ENCODE measurements at places on chromosomes 2 and 18.

DNA sequence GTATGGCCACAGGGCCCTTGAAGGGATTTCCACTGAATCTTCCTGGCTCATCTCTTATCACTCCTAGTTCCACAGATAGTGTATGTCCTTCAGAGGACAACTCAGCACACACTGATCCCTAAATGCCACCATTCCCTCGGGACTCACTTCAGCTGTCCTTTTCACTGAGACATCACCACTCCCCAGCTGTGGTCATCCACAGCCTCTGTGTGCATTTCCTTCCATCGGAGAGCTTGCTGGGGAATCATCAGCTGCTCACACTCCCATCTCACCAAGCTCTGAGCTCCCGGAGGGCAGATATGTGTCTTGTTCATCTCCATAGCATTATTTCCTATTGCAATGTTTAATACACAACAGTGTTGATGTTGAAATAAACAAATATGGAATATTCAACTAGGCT, 759.5 kb downstream of the RNF144A start:
- DNase-seq, result no peak

DNA sequence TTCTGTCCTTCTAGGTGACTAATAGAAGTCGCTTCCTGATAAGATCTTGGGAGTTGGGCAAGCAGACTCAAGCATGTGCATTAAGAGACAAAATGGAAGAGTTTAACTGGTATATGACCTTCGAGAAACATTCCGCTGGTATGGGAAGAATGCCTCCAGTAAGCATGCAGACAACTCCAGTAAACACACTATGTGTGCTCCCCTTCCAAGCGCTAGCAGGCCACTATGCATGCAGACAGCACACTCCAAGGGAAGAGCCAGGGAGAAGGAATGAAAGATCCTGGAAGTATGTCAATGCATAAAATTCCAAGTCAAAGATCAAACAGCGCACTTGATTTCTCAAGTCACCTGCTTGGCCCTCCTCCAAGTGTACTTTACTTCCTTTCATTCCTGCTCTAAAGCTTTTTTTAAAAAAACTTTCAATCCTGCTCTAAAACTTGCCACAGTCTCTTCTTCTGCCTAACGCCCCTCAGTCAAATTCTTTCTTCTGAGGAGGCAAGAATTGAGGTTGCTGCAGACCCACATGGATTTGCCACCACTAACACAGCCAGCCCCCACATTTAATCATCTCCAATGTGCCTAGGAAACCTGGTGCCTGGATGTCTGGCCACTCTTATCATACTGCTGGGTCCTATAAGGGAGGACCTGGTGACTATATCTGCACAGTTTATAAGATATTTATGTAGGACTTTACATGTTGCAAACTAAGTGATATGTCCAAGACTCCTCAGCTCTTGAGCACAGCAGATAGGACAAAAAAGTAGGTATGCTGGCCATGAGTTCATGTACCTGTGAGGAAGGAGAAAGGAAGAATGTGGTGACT, 239.8 kb downstream of the PDE11A start:
- no peak for DNase-seq

- DNase-seq, result no peak
Measured at GRCh38 chr2:237120916-237121315, 35.2 kb downstream of the COPS8 start.

DNA sequence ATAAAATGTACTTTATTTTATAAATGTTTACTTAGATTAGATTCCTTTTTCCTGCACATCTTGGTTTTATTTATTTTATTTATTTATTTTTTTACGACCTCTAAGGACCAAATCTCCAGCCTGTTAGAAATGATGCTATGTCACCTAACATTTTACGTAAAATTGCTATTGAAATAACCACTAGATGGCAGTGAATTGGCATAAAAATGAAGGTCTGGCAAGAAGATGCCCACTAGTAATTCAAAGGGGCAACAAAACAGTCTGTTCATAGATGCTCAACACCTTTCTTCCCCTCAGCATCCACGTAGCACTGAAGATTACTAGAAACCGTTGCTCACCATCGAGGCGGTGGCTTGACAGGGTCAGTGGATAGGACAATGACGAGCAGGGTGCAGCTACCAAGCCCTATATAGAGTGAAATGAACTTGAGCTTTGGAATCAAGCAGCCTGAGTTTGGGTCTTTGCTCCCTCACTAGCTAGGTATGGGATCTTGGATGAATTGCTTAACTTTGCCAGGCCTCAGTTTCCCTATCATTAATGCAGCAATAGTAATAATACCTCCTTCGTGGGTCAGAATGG, 128.7 kb upstream of the L3MBTL4 start:
- DNase-seq, result no peak

- DNase-seq, result no peak
Measured at GRCh38 chr2:139773720-139774277, 993.6 kb upstream of the NXPH2 start.

GRCh38 chr2:80280598-80280997, 24.0 kb downstream of the LRRTM1 start:
- DNase-seq, result no peak

- DNase-seq, result no peak
Measured at GRCh38 chr2:149877913-149878312, 290.3 kb upstream of the MMADHC start.

- no peak for DNase-seq
Measured at GRCh38 chr2:85531589-85531988, 7.4 kb upstream of the MAT2A start.

- no peak for DNase-seq
Measured at GRCh38 chr18:32891797-32892196, 119.0 kb upstream of the KLHL14 start.

DNA sequence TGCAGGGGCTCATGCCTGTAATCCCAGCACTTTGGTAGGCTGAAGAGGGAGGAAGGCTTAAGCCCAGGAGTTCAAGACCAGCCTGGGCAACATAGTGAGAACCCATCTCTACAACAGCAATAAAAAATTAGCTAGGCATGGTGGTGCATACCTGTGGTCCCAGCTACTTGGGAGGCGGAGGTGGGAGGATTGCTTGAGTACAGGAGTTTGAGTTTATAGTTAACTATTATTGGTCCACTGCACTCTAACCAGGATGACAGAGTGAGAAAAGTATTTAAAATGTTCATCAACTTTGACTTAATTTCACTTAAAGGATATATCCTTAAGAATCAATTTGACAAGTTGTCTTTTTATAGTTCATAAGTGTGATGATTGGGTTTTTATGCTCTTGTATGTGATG, 14.3 kb upstream of the GPD2 start:
- no peak for DNase-seq

DNA sequence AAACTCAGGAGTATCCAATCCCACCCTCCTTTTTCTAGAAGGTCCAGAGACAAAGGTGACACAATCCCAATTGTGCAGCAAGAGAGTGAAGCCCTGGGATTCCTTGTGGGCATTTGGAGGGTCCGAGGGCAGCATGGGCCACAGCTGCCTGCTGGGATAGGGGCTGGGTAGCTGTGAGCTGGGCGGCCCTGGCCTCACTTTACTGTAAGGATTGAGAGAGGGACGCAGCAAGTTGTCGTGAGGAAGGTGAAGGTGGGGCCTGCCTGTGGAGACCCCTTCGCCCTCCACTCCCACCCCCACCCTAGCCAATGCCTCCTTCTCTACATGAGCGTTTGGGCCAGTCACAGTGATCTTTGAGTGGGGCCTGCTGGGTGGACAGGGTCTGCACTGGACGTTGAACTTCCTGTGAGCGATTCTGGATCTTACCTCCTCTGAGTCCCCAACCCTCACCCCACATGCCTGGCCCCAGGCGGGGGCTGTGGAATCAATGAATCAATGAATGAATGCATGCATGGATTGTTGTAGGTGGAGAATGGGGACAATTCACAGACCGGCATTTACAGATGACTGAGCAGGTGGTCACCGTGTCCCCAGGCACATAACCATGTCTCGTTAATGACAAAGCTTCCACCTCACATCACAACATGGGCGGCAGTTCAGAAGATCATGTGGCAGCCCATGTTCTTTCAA, 107.2 kb downstream of the INHBB start:
- no peak for DNase-seq

DNA sequence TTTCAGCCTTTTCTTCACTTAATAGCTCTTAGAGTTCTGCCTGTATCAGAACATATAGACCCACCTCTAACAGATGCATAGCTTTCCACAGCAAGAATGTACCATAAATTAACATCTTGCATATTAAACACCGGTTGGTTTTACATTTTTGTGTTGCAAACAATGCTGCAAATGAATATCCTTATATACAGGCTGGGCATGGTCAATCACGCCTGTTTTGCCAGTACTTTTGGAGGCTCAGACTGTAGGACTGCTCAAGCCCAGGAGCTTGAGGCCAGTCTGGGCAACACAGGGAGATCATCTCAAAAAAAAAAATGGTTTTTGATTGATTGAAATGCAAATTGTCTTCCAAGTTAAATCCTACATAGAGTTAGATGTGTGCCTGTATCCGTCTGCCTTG, 1.5 kb upstream of the LCT start:
- no peak for DNase-seq

GRCh38 chr2:199738727-199739412, 112.1 kb downstream of the FTCDNL1 start:
- no peak for DNase-seq

- DNase-seq, result peak; percentile 12
Measured at GRCh38 chr2:167732326-167732725, 515.1 kb downstream of the STK39 start.
